ENCODE measurements at places on chromosomes 13 and 19. TPM values are rescaled to one million over a fixed set of nuclear protein-coding genes. Genes with fewer than 3 reads are reported as not detected.

MUC16 gene
- total RNA-seq: 0.02 TPM

TINCR gene
- 0.48 TPM for total RNA-seq

GRCh38 chr19:45677351-45678230 lies 9.6 kb downstream of the GIPR start:
- ATAC-seq: peak; percentile 72

DNA sequence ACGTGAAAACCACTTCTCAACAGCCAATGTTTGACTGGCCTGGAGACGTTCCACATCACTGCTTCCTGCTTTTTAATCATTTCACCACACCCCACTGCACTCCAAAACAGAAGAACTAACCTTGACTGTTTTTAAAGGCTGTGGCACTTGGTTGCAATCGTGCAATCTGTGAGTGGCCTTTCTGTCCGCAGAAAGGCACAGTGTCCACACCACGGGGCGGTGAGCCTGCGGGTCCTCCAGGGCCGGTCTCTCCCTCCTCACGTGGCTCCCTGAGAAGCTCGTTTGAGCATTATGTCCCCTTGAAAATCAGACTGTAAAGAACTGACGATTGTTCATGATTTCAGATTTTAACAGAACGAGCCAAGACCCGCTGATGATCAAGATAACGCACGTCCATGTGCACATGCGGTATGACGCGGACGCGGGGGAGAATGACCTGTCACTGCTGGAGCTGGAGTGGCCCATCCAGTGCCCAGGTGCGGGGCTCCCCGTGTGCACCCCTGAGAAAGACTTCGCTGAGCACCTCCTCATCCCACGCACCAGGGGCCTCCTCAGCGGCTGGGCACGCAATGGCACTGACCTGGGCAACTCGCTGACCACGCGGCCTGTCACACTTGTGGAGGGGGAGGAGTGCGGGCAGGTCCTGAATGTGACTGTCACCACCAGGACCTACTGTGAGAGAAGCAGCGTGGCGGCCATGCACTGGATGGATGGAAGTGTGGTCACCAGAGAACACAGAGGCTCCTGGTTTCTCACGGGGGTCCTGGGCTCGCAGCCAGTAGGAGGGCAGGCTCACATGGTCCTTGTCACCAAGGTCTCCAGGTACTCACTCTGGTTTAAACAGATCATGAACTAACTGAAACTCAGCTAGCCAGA lies 13.0 kb downstream of the PROZ start:
- ATAC-seq: no peak

DNA sequence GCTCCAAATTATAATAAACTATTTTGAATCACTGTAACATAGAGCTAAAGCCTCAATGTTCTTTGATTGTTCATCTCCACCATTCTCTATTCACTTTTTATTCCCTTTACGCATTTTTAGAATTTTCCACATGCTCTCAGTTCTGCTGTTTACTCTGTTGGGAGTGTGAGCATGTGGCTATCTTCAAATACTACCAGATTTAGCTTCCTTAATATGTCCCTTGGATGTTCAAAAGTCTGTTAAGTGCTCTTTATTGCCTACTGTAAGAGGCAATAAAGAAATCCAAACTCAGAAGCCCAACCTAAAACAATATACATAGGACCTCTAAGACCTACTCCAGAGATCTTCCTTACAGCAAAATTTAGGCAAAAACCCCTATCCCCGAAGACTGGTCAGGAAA lies 34.5 kb downstream of the MTMR6 start:
- ATAC-seq: no peak

SBSN gene
- not detected for total RNA-seq

DNA sequence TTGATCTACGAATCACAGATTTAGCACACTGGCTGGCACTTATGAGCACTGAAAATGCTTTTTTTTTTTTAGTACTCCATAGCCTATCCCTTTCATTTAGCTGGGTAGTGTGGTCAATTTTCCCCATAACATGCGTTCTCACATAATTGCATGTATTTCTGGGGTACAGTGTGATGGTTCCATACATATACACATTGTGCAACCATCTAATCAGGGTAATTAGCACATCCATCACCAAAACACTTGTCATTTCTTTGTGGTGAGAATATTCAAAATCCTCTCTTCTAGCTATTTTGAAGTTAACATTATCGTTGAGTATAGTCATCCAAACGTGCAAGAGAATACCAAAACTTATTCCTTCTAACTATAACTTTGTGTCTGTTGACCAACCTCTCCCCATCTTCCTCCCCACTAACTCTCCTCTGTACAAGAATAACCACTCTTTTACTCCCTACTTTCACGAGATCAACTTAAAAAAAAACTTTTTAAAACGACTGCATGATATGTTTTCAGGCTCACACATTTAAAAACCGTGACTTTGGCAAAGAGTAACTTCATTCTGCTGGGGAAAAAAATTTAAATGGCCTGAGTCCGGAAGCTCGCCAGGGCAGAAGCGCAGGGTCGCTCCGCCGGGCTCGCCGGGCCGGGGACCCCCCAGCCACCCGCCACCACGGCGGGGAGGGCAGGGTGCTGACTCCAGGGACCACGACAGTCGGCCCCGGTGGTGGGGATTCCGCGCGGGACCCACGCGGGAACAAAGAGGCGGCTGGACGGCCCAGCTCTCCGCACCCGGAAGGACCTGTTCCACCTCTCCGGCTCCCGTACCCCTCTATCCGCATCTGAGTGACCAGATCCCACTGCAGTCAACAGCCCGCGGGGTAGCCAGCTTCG lies 868 bp upstream of the UBAC2 start:
- no peak for ATAC-seq

DNA sequence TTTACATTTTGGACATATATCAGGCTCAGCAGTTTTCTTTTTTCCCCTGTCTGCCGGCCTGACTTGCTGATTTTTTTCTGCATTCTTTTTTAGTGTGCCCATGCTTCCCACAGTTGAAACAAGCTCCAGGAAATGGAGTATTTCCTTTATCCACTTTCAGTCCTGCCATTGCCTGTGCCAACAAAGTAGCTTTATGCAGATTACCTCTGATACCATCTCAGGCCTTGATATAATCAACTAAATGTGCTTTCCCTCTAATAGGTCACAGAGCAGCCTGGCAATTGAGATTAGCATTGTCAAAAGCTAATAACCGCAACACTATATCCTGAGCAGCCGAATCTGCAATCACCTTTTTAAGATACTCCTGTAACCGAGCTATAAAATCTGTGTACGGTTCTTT lies 9.2 kb downstream of the MRPS12 start:
- ATAC-seq: no peak

- ATAC-seq: no peak
Measured at GRCh38 chr13:106186366-106187030, 349.0 kb downstream of the EFNB2 start.
